ENCODE measurements at places on chromosomes 13 and 19.

DNA sequence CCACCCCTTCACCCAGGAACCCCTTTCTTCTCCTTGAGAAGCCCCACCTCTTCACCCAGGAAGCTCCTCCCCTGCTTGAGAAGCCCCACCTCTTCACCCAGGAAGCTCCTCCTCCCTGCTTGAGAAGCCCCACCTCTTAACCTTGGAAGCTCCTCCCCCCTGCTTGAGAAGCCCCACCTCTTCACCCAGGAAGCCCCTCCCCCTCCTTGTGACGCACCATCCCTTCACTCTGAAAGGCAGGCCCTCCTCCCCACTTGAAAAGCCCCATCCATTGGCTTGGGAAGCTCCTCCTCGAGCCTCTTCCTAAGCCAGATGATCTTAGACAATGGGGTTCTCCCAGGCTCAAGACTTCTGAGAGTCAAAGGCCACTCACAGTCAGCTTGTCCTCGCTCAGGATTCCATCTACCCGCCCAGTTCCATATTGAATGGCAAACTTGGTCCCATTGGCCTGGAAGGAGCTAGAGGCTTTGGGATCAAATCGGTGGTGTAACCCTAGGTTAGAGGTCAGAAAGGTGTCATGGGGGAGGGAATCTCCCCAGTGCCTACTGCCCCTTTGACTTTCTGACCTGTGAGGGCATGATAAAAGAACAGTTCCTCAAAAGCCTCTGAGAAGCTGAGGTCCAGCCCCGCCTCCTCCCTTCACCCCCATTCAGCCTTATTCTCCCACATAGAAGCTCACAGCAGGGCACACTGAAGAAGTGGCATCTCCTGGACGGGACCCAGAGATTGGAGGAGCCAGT is 4.0 kb downstream of the NAPSA start:
- DNase-seq, result no peak

- DNase-seq, result peak; percentile 39
Measured at GRCh38 chr13:75550159-75550567, 572 bp downstream of the UCHL3 start.

- no peak for DNase-seq
Measured at GRCh38 chr13:90108547-90108946, 1238.9 kb upstream of the MIR17HG start.

DNA sequence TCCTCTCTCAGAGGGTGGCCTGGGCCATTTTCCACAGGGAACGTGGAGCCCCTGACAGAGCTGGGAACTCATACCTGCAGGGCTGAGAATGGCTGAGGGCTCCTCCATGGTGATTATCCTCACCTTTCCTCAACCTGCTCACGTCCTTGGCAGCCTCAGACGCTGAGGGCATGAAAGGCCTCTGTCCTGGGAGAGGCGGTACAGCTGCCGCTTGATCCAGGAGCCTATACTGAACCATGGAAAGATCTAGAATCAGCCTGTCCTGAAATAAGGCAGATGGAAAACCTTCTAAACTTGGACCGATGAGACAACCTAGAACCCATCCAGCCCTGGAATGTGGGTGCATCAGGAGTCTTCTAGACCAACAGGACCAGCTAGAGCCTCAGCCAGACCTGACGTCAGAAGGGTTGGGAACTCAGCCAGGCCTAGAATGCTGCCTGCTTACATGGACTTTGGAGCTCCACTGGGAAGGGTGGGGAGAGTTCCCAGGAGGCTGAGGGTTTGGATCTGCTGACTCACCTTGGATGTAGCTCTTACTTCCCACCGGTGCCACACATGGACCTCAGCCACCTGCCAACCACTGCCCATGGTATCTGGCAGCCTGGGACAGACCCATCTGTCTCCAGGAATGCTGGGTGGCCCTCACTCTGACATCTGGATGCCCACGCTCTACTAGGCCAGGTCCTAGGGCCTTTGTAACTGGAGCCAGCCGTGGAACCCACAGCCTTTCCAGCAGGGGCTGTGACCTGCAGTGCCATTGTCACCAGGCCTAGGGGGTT is 7.5 kb downstream of the KCTD15 start:
- DNase-seq, result no peak

DNA sequence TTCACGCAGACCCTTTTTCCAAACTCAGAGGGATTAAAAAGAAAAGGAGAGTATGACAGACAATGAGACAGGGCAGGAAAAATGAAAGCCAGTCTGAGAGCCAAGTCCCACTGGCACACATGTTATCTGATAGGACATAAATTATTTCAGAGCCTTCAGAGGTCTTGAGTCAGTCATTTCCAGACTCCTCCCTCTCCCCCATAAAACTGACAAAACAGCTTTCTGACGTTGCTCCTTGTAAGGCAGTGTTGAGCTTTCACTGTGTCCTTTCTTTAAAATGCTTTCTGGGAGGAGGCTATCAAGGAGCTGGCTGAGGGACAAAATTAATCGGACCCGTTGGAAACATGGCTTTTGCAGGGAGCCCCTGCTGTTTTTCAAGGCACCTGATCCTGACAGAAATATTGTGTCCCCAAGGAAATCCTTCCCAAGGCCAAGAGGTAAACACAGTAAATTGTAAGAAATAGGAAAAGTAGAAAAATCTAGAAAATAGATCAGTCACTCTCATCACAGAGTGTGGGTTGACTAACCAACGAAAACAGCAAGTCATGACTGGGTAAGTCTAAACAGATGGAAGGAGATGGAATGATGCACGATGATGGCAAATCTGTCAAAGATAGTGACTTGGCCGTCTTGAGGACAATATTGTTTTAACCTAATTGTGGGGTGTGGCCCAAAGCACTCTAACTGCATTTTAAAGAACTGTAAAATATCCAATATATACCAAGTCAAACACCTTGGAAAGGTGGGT is 89.7 kb downstream of the DCT start:
- no peak for DNase-seq

DNA sequence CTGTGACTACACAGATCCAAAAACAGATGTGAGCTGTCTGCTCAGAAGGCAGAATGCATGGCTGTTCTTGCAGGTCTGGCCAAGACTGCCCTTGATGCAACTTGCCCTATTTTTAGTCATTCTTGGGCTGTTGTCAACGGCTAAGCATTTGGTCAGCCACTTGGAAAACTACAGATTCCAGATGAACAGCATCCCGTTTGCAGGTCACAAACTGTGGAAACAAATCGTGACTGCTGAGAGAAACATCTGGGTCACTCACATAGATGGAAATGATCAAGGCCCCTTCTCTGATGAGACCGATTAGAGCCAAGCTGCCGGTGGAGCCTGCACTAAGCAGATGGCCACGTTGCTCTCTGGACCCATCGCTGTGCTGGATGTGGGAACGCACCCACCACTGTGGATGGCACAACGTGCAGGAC is 15.4 kb upstream of the METTL21C start:
- no peak for DNase-seq

- DNase-seq, result no peak
Measured at GRCh38 chr13:50129081-50129705, 113.9 kb downstream of the KCNRG start.

DNA sequence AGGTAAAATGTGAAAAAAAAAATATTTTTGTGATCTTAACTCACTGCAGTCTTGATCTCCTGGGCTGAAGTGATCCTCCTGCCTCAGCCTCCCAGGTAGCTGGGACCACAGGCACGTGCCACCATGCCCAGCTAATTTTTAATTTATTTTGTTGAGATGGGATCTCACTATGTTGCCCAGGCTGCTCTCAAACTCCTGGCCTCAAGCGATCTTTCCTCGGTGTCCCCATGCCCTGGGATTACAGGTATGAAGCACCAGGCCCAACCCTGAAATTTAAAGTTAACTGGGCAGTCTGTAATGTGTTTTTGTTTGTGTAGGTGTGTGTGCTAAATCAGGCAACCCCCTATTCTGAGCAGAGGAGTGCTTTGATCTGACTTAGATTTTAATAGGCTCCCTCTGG is 3.4 kb upstream of the C5AR1 start:
- DNase-seq, result no peak

- DNase-seq, result no peak
Measured at GRCh38 chr19:17081672-17082630, 6.4 kb downstream of the MYO9B start.

Data from stimulated activated CD4-positive, alpha-beta T cell treated with anti-CD3 and anti-CD28 coated beads, Interleukin-4, amount 100 ng/mL, for 4 hours (primary cell).